ENCODE measurements at places on chromosomes 7 and 10.

DNA sequence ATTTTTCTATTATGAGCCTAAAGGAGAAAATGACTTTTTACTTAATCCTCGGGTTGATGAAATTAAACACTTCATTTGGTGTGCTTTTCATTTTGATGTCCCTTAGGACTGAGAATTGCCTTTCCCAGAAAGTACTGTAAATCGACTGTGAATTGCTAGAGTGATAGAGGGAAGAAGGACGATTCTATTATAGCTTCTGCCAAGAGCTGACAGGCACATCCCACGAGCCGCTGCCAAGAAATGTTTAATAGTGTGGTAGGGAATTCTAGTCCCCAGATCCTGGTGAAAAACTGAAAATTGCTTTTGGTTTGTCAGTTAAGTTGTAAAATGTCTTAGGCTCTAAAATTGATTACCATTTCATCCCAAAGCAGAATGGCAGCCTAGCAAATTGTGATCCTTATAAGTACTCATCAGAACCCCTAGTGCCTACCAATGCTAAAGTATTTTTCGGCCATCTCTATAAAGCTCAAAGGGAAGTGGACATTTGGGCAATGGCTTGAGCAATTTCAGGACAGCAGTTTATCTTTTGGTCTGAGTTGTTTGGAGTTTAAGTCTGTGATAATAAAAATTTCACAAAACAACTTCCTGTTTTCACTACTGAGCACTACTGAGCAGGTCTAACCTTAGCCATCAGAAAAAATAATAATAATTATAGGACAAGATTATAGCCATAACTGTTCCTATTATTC, 44.6 kb upstream of the HYCC1 start:
- no peak for DNase-seq

DNA sequence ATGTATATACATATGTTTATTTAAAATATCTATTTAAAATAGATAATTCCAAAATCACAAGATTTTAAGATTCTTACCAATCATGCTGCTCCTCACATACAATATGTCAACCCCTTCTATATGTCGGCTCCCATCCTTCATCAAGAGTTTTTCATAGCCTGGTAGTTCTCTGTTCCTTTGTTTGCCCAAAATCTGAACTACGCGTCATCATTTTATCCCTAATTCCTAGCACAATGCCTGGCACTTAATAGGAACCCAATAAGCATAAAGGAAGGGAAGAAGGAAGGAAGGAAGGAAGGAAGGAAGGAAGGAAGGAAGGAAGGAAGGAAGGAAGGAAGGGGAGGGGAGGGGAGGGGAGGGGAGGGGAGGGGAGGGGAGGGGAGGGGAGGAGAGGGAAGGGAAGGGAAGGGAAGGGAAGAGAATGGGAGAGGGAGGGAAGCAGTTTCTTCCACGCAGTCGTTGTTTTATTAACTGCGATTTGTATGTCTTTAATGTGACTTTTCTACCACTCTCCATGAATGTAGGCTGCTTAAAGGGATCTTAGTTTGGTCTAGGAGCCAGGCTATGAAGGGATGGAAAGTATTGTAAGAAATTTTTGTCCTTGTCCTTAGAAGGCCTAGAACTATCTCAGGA, 83.3 kb upstream of the PCGF5 start:
- DNase-seq = no peak

DNA sequence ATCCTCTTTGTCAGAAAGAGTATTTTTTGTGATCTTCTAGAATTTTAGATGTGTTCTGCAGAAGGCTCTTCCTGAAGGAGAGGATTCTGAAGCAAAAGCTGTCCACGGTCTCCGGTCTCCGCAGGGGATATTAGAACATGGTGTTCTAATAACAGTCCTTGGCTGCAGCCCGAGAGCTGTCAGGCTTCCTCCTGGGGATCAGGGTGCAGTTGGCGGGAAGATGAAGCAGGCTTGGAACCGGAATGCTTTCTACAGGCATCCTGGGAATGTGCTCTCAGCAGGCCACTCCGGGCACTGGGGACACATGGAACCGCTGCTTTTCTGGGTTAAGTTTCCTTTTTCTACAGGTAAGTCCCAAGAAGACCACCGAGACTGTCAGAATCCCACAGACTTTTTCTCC, 118.6 kb upstream of the PARD3 start:
- DNase-seq = no peak

DNA sequence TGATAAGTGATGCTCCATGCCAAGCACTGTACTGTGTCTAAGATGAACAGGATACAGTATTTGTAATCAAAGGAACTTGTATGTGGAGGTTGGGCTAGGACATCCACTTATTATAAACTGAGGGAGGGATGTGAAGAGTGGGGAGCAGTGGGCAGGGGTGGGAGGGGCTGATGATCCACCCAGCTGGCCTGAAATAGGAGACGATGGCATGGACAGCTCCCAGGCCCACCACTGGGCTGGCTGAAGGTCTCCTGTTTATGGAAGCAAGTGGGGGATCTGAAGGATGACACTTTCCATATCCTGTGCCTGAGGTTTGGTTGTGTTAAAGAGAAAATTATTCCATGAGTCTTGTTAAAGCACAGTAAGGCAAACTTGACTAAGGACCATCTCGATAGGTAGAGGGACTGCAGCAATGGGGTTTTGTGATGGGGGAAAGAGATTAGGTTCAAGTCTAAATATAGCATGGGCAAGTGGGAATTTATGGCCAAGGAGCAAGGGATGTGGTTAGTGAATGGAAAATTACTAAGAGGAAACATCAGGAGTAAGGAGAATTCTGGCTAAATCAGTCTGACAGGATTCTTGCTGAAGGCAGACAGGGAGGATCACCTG, 124.6 kb downstream of the CCNY start:
- no peak for DNase-seq

DNA sequence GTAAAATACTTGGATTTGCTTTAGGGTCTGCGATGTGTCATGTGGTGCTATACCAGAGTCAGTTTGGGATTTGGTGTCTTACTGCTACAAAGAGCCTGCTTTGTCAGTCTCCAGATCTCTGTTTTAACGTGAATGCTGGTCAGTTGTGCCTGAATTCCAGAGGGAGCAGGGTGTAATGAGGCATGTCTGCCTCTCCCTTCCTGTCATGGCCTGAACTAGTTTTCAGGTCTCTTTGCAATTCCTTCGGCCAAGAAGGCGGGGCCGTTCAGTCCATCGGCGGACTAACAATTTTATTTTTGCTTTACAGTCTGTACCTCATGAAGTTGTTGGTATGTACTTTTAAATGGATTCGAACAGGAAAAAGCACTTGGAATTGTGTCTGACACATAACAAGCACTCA, 465.1 kb upstream of the ADARB2 start:
- DNase-seq = no peak

GRCh38 chr7:110205899-110206298, 885.0 kb upstream of the LRRN3 start:
- DNase-seq = no peak

- no peak for DNase-seq
Observed at GRCh38 chr10:36942616-36943015, 182.8 kb upstream of the ANKRD30A start.

DNA sequence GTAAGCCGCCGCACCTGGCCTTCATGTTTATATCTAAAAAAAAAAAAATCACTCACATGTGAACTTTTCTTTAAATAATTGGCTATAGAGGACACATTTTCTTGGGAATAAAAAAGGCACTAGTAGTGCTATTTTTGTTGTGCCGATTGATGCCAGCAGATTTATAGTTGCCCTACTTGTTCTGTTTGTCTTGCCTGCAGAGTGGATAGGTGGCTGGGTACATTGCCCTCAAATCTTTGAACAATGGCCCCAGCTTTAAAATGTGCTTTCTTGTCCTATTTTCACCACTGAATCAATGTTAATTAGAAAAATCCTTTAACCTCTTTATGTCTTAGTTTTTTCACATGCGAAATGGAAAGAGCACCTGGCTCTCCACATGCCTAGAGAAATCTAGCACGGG, 30.1 kb upstream of the ZNRF2 start:
- DNase-seq = no peak

GRCh38 chr10:3791974-3792633, 7.1 kb upstream of the KLF6 start:
- no peak for DNase-seq

GRCh38 chr10:15121707-15122106, 24.6 kb downstream of the RPP38 start:
- DNase-seq = no peak

- no peak for DNase-seq
Observed at GRCh38 chr10:79483948-79484347, 28.4 kb upstream of the EIF5AL1 start.

- no peak for DNase-seq
Observed at GRCh38 chr7:101087334-101088068, 2.2 kb downstream of the TRIM56 start.

- no peak for DNase-seq
Observed at GRCh38 chr7:84510505-84510904, 315.9 kb upstream of the SEMA3A start.

GRCh38 chr7:90657481-90657880, 61.4 kb downstream of the CDK14 start:
- DNase-seq = no peak

GRCh38 chr10:5234106-5234860, 37.6 kb downstream of the AKR1C4 start:
- no peak for DNase-seq

- DNase-seq = no peak
Observed at GRCh38 chr7:143346018-143346417, 16.5 kb downstream of the FAM131B start.

- DNase-seq = no peak
Observed at GRCh38 chr10:24208661-24209431, at the start of gene KIAA1217. Gene KIAA1217, plus strand, starts transcription at chr10:24209138. Its CDS starts 56 bp downstream, at chr10:24209194.

DNA sequence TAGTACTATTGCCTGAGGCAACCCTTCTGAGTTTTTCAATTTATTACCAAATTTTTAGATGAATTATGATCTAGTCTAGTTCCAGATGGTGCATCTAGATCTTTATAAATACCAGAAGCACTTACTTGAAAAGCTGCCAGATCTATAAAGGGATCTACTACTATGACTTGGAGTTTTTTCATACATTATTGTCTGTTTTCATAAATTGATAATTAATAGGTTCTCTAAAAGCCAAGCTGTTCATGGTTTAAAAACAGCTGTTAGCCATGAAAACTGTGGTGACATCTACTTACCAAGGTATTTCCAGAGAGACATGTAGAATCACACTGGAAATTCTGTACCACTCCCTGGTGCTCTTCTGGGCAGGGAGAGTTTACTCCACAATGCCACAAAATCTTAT, 786.5 kb upstream of the C7orf33 start:
- no peak for DNase-seq

- DNase-seq = no peak
Observed at GRCh38 chr10:30821994-30822692, 192.6 kb upstream of the LYZL2 start.

GRCh38 chr7:159061674-159062212, 82.9 kb downstream of the VIPR2 start:
- DNase-seq = no peak

DNA sequence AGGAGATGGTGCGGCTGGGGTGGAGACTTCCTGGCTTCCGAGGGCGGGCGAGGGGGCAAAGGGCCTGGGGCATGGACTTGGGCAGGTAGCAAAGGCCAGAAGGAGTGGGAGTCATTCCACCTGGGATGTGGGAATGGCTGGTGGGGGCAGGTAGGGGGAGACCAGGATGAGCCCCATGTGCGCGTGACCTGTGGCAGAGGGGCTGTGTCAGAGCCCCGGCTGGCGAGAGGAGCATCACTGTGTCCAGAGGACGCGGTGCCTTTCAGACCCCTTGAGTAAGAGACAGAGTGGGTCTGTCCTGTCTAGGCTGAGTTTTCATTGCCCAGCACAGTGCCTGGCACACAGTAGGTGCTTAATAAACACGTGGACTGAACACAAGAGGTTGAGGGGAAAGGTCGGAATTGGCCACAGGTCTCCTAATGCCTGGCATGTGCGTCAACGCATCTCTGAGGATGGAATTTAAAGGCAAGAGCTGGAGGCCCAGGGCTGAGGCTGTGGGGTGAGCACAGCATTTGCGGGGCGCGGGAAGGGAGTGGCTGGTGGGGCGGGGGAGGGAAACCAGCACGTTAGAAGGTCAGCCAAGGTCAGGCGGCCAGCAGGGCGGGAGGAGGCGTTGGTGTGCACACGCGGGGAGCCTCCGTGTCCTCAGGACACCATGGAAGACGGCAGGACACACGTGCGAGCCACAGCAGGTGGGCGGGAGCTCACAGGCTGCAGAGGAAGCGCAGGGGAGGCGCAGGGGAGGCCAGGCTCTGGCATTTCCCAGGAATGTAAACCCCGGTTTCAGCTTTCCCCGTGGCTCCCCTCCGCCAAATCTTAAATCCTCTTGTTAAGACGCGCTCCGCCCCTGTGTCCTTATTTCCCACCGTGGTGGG, 51.8 kb downstream of the CUX1 start:
- no peak for DNase-seq

GRCh38 chr7:47503281-47503680, 78.6 kb downstream of the TNS3 start:
- DNase-seq = no peak

Measured in stimulated activated CD4-positive, alpha-beta T cell treated with anti-CD3 and anti-CD28 coated beads, Interleukin-4, amount 100 ng/mL, for 24 hours (primary cell).